GM23338 (cell line): ENCODE measurements at places on chromosomes 7 and 10. TPM values are rescaled to one million over a fixed set of nuclear protein-coding genes. Genes with fewer than 3 reads are reported as not detected.

Gene AOAH
- not detected in 2 replicates for total RNA-seq

Gene ADCYAP1R1
- total RNA-seq, result 9.2 and 10.6 TPM in 2 replicates

Gene ITPRID1
- 0.27 and 0.45 TPM in 2 replicates for total RNA-seq

Gene PODXL
- 698 and 727 TPM in 2 replicates for total RNA-seq

Gene MPP7
- total RNA-seq, result 8.0 and 9.4 TPM in 2 replicates

Gene AGBL3
- 3.2 and 4.5 TPM in 2 replicates for total RNA-seq

Gene RASSF4
- total RNA-seq, result 10.3 and 12.4 TPM in 2 replicates

Gene PON3
- 1.6 and 2.5 TPM in 2 replicates for total RNA-seq

Gene HOXA13
- not detected in 2 replicates for total RNA-seq

Gene FAM3C
- total RNA-seq, result 59.1 and 60.3 TPM in 2 replicates

Gene EMX2
- total RNA-seq, result not detected in 2 replicates

Gene RBP3
- not detected in 2 replicates for total RNA-seq

Gene KLF14
- total RNA-seq, result not detected in 2 replicates

Gene PHKG1
- not detected in 2 replicates for total RNA-seq

Gene ATG9B
- total RNA-seq, result 1.2 and 2.2 TPM in 2 replicates

Gene FAM237B
- total RNA-seq, result 0.07 TPM in 1 of 2 replicates, not detected in the other

Gene GNAT3
- not detected in 2 replicates for total RNA-seq

Gene LRRC61
- total RNA-seq, result 67.6 and 75.2 TPM in 2 replicates

Gene TRPV6
- total RNA-seq, result 0.43 and 0.80 TPM in 2 replicates

Gene SPAM1
- total RNA-seq, result not detected in 2 replicates

Gene PRSS1
- not detected in 2 replicates for total RNA-seq

Gene BAIAP2L1
- 37.2 and 38.3 TPM in 2 replicates for total RNA-seq

Gene FXYD4
- total RNA-seq, result not detected in 2 replicates

Gene THSD7A
- 1.3 and 1.7 TPM in 2 replicates for total RNA-seq

Gene RBM33
- 26.1 and 47.7 TPM in 2 replicates for total RNA-seq

Gene JAKMIP3
- 0.47 and 1.2 TPM in 2 replicates for total RNA-seq

Gene ODAD2
- total RNA-seq, result 2.1 and 6.5 TPM in 2 replicates

Gene ASZ1
- not detected in 2 replicates for total RNA-seq

Gene LIPN
- not detected in 2 replicates for total RNA-seq

Gene TMEM176B
- total RNA-seq, result 0.35 and 0.47 TPM in 2 replicates

Gene OR9A2
- total RNA-seq, result 2.6 TPM in 1 of 2 replicates, not detected in the other

Gene AP1S1
- total RNA-seq, result 60.6 and 62.9 TPM in 2 replicates

Gene LRRN3
- total RNA-seq, result 0.23 TPM in 1 of 2 replicates, not detected in the other

Gene POMZP3
- total RNA-seq, result 3.3 and 9.1 TPM in 2 replicates
